ENCODE measurements at places on chromosomes 12 and 14.
A peak's percentile ranks its signal among the peaks of the same experiment; 100 is the strongest.

DNA sequence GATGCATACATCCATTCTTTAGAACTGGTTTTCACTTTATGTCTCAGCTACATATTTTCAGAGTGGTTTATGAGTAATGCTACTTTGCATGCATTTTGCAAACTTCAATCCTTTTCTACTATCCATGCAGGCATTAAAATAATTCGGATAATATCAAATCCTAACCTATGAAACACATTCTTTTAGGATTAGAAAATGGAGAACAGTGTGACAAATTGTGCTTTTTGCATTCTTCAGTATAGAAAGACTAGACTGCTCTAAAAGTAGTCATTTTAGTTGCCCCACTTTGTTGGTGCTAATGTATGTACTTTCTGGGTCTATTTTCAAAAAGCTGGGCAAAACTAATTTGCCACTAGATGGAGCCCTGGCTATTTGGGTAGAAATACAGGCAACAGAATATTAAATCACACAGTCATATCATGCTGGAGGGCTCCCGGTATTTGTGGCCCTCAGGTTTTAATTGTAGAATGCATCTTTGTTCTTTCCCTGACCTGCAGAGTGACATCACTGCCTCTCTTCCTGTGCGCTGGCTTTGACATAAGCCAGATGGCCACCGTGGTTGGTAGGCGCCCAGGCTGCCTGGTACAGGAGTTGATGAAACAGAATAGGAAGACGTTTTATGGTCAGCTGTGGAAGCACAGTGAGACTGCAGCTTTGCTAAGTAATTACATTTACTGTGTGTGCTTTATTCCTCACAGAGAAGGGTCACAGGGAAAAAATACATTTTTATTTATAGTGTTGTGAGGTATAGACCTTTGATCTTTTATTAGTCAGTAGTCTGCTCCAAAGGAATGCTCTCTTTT lies 28.1 kb downstream of the MSRB3 start:
- peak; percentile 5 for DNase-seq

DNA sequence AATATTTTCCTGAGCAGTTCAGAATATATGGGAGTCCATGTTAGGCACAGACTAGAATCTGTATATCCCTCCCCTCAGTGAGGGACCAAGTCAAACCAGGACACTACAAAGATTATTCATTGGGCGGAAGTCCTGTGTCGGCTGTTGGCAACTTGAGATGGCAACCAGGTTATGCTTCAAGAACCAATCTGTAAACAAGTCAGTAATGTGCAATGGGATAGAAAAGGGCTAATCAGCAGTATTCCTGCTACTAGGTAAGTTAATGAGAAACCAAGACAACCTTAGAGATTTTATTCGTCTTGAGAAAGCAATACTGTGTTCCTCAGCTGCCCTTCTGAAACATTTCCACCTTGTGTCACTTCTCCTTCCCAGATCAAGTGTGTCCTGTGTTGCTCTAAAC lies 26.4 kb downstream of the ARG2 start:
- DNase-seq: no peak

- no peak for DNase-seq
Measured at GRCh38 chr14:78666336-78667056, 496.3 kb downstream of the NRXN3 start.

- DNase-seq: no peak
Measured at GRCh38 chr14:96790706-96791105, 6.5 kb upstream of the VRK1 start.

Data from CD4-positive, alpha-beta T cell treated with Interleukin-4 for 4 hours (primary cell).